ENCODE measurements at places on chromosomes 3 and 15. TPM values are rescaled to one million over a fixed set of nuclear protein-coding genes. Genes with fewer than 3 reads are reported as not detected.

BHLHE40 gene
- total RNA-seq: 67.8 TPM

GABRR3 gene
- not detected for total RNA-seq

UBR1 gene
- 19.5 TPM for total RNA-seq

NANOGP8 gene
- total RNA-seq: 0.24 TPM

ZNF385D gene
- not detected for total RNA-seq

HCN4 gene
- total RNA-seq: not detected

LAMB2 gene
- total RNA-seq: 328 TPM

TXNRD3 gene
- total RNA-seq: 15.8 TPM

C3orf22 gene
- total RNA-seq: not detected

MELTF gene
- 4.0 TPM for total RNA-seq

WWTR1 gene
- 36.9 TPM for total RNA-seq

CAV3 gene
- total RNA-seq: not detected

NR2E3 gene
- total RNA-seq: not detected

AP3B2 gene
- total RNA-seq: not detected

TGM4 gene
- 0.48 TPM for total RNA-seq

SCAMP2 gene
- total RNA-seq: 24.3 TPM

ITIH1 gene
- total RNA-seq: not detected

P2RY14 gene
- under 0.01 TPM for total RNA-seq

Data from tracheal epithelial cell (primary cell).